ENCODE measurements at places on chromosomes 7 and 10. TPM values are rescaled to one million over a fixed set of nuclear protein-coding genes. Genes with fewer than 3 reads are reported as not detected.

The C10orf90 gene
- total RNA-seq = not detected

The ZNF92 gene
- total RNA-seq = 16.0 TPM

The SDK1 gene
- total RNA-seq = 0.06 TPM

DNA sequence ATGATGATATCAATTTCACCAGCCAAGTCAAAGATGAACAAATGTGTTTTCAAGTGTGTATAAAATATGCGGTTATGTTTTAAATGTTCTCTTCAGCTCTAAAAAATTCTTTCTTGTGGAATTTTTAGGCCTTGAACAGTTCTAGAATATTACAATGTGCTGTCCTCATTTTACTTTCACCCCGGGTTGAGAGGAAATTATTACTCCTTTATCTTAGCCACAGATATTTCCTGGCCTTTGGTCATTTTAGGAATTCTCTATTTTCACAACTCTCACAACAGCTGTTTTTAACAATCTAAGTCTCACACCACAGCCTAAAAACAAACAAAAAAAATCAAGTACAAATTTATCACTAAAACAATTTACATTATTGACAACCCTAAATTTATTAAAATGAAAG, 112.2 kb upstream of the HGF start:
- H3K36me3 ChIP-seq = no peaks in the 10 kb centered on the region
- H3K4me3 ChIP-seq = no peak overlapping the region
- no peaks in the 10 kb centered on the region for H3K4me1 ChIP-seq
- no peak overlapping the region for H3K27ac ChIP-seq
- no peaks in the 10 kb centered on the region for H3K27me3 ChIP-seq

The OR2A12 gene
- not detected for total RNA-seq

Measured in activated CD8-positive, alpha-beta memory T cell treated with anti-CD3 and anti-CD28 coated beads, Interleukin-2, amount 10 ng/mL, durations not matched to agents 7 days and 5 days (primary cell).